Astrocyte (in vitro differentiated cells and primary cell): ENCODE measurements at places on chromosomes 3 and 15. TPM values are rescaled to one million over a fixed set of nuclear protein-coding genes. Genes with fewer than 3 reads are reported as not detected.

GRCh38 chr15:39593656-39594445 lies 13.0 kb downstream of the THBS1 start:
- H3K27ac ChIP-seq, result no peak overlapping the region
- peaks cover 17% of the 10 kb centered on the region for H3K4me1 ChIP-seq
- H3K36me3 ChIP-seq, result peaks cover 82% of the 10 kb centered on the region
- H3K4me3 ChIP-seq, result no peak overlapping the region
- DNase-seq, result no peak
- no peaks in the 10 kb centered on the region for H3K27me3 ChIP-seq

- H3K27me3 ChIP-seq, result no peaks in the 10 kb centered on the region
- H3K4me3 ChIP-seq, result no peak overlapping the region
- H3K27ac ChIP-seq, result no peak overlapping the region
- H3K36me3 ChIP-seq, result no peaks in the 10 kb centered on the region
- peak; percentile 34 for DNase-seq
These were observed 307.4 kb upstream of the COL8A1 start for GRCh38 chr3:99330924-99331532.

EXD1 gene
- total RNA-seq, result 0.07 TPM in 1 of 2 replicates, not detected in the other

- DNase-seq, result no peak
- no peaks in the 10 kb centered on the region for H3K36me3 ChIP-seq
- peak overlapping the region; percentile 22 for H3K4me3 ChIP-seq
- peaks cover 12% of the 10 kb centered on the region for H3K4me1 ChIP-seq
- no peaks in the 10 kb centered on the region for H3K27me3 ChIP-seq
These were observed 1.4 kb downstream of the WDR76 start for GRCh38 chr15:43828061-43828657.
